ENCODE measurements at places on chromosomes 2 and 18.
A peak's percentile ranks its signal among the peaks of the same experiment; 100 is the strongest.

DNA sequence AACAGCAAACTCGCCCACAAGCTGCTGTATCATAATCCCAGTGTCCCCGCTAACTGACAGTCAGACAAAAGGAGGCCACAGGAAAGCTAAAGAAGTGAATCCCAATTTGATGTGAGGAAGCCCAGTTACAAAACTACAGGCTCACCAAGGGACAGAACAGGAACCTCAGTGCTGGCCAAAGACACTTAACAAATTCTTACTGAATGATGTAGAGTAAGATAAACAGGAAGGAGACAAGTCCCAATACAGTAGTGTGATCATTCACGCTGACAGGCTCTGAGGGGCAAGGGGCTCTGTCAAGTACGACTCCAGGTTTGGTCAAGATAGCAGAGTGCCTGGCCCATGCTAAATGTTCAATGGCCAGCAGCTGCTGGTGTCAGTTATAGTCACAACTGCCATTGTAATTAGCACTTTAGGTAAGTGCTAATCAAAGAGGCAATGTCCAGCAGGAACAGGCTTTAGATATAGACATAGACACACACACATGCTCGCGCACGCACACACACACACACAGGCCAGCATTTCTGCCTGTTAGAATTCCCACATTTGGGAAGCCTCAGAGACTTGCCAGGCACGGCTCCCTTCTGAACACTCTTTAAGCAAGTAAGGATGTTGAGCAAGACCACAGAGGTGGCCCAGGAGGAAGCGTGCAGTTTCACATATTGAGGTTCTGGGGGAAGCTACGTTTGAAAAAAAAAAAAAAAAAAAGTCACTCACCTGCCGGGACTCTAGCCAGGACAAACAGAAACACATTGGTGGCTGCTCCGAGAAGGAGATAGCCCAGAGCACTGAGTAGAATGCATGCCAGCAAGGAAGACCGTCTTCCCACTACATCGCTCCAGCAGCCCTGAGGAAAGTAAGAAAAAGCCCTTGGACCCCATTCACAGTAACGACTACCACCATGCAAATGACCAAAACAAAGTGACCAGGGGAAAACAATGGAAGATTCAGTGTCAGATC, 35.4 kb upstream of the TMEM182 start:
- no peak for DNase-seq

GRCh38 chr2:212269005-212269404, 269.6 kb downstream of the ERBB4 start:
- no peak for DNase-seq

GRCh38 chr2:216436383-216436782, 24.1 kb downstream of the SMARCAL1 start:
- no peak for DNase-seq

DNA sequence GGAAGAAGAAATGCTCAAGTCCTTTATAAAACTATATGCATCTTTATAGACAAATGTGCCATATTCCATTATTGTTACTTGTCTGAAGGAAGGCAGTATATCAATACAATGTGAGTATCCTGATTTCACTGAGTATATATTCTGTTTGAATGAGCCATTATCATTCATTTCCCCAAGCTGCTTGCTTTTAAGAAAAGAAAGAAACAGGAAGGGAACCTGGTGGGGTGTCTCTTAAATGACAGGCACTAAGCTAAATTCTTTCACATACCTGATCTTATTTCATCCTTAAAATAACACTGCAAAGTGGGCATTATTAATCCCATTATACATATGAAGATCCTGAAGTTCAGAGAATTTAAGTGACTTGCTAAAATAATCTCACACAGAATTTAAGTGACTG, 307.9 kb downstream of the SLC8A1 start:
- no peak for DNase-seq

- DNase-seq, result no peak
These were observed 171.3 kb upstream of the OSR1 start for GRCh38 chr2:19529677-19530076.

- no peak for DNase-seq
These were observed 4.4 kb downstream of the KLHL41 start for GRCh38 chr2:169513926-169514325.

- no peak for DNase-seq
These were observed 21.5 kb downstream of the CNOT11 start for GRCh38 chr2:101274142-101274541.

GRCh38 chr18:2672872-2673271, 17.3 kb downstream of the SMCHD1 start:
- DNase-seq, result no peak

DNA sequence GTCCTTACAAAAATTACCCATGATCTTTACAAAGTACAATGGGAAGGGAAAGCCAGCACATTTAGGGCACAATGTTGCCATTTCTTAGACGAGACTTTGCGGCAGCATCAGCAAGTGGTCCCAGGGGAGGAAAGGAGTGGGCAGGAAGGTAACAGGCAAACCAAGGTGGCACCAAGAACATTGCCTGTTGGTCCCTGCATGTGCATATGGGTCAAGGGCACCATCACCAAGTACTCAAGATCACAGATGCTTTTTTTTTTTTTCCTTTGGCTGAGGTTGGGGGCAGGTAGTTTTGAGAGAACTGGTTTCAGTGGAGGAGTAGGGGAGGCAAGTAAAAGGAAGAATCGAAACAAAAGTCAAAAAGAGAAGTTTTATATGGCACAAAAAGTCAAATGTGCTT, 752 bp upstream of the CYTIP start:
- DNase-seq, result no peak

- no peak for DNase-seq
These were observed 456.5 kb upstream of the CWC22 start for GRCh38 chr2:180463608-180464007.

GRCh38 chr2:35871672-35872071, 483.9 kb upstream of the CRIM1 start:
- DNase-seq, result peak; percentile 10

- no peak for DNase-seq
These were observed 49.4 kb downstream of the GATA6 start for GRCh38 chr18:22218835-22219234.

DNA sequence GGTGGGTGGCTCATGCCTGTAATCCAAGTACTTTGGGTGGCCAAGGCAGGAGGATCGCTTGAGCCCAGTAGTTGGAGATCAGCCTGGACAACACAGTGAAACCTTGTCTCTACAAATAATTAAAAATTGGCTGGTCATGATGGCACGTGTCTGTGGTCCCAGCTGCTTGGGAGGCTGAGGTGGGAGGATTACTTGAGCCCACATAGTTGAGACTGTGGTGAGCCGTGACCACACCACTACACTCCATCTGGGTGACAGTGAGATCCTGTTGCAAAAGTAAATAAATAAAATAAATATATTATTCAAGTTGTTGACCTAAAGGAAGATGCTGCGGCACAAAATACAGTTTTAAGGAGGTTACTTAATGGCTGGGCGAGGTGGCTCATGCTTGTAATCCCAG, 72.7 kb downstream of the LAMA3 start:
- DNase-seq, result no peak

DNA sequence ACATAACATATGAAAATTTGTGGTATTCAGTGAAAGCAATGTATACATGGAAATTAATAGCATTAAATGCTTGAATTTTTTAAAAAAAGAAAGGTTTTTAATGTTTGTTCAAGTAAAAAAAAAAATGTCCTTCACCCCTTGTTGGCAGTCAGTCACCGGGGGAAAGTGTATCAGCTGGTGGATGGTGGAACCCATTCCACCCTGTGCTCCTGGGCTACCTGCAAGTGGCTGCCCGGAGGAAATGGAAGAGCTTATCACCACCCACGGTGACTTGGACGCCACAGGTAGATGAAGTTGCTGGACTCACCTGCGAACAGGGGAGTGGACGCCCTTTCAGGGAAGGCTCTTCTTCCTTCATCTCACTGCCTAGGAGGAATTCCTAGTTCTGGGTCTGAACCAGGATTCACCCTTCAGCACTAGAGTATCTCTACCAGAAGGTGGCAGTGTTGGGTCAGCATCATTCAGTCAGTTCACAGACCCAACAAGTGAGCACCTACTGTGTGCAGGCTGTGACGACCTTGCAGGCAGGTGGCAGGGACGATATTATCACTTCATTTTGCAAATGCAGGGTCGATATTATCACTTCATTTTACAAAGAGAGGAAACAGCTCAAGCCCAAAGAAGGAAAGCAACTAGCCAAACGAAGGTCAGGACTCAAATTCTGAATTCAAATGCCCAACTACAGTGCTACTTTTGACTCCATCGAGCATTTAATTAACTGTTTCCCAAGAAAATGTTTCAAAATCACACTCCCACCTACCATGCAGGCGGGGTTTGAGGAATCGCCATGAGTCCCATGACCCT, 35.8 kb downstream of the CIB4 start:
- DNase-seq, result peak; percentile 74

DNA sequence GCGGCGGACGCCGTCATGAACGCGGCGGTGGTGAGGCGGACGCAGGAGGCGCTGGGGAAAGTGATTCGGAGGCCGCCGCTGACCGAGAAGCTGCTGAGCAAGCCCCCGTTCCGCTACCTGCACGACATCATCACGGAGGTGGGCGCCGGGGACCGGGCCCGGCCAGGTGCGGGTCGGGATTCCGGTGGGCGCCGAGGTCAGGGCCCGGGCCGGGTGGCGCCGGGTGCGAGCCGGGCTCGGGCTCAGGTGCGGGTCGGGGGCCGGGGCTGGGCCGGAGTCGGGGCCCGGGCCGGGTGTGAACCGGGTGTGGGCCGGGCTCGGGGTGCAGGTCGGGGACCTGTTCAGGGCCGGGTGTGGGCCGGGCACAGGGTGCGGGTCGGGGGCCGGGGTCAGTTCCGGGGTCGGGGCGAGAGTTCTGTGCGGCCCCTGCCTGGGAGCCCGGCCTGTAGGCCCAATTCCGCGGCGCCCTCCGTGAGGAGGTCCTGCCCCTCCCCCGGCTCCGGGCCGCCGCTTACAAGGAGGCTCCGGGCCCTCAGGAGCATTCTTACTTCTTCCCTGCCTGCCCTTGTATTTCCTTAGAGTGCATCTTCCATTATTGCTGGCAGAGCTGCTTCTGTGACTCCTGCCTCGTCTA, 447 bp downstream of the TRAF3IP1 start:
- peak; percentile 15 for DNase-seq

- no peak for DNase-seq
These were observed 403.3 kb downstream of the METTL4 start for GRCh38 chr18:2168022-2168421.

- DNase-seq, result no peak
These were observed 207.3 kb downstream of the SH3RF3 start for GRCh38 chr2:109336296-109336695.

GRCh38 chr2:180573951-180574350, 406.5 kb upstream of the UBE2E3 start:
- peak; percentile 15 for DNase-seq

DNA sequence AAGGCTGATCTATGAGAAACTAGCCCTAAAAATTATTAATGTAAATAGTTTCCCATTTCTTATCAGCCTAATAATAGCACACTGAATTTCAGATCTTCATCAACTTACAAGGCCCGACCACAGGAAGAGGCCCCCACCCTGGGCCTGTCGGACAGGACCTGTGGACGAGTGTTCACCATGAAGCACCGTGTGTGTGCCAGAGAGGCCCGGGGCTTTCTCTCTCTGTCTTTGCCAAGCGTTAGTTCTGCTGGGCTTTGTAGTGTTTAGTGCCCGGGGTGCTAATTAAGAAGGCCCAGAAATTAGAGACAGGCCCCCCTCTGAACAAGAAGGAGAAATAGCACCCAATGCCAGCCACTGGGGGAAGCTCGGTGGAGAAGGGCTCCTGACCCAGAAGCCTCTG, 265.7 kb downstream of the TWIST2 start:
- DNase-seq, result no peak

DNA sequence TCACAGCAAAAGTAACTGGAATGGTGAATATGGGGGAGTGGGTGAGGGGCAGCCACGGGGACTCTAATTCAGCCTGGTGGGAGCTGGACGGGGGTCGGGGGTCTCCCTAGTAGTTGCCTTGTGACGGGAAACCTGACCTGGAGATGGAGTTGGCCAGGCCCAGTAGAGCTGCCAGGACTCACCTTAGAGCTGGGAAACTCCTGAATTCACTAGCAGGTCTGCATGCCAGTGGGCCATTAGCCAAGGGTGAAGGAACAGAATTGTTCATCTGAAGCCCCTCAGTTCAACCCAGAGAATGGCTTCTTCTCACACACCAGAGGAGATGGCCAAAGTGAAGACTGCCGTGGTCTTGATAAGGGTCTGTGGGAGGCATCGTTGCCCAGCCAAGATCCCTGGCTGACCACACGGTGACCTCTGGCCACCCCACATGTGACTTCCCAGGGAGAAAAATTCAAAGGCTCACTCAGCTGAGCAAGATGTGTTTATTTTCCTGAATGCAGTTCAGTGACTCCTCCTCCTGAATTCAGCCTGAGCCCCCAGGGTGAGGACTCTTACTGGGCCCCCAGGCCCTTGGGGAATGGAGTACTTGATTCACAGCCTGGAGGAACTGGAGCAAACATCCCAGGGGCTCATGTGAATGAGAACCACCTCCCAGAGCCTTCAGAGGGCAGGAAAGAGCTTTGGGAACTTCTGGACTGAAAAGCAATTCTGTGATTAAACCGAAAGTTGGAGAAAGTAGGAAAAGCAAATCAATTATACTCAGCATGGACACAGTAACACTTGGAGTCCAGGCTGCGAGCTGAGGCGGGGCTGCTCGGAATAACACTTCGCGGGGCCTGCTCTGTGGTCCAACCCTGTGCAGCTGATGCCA, 25.2 kb downstream of the MOCOS start:
- no peak for DNase-seq

- DNase-seq, result no peak
These were observed 15.5 kb upstream of the IL1RN start for GRCh38 chr2:113111823-113112287.

GRCh38 chr2:64839844-64840243, 149.4 kb upstream of the SLC1A4 start:
- no peak for DNase-seq

- no peak for DNase-seq
These were observed 5.6 kb downstream of the CROCC2 start for GRCh38 chr2:240911641-240912265.

DNA sequence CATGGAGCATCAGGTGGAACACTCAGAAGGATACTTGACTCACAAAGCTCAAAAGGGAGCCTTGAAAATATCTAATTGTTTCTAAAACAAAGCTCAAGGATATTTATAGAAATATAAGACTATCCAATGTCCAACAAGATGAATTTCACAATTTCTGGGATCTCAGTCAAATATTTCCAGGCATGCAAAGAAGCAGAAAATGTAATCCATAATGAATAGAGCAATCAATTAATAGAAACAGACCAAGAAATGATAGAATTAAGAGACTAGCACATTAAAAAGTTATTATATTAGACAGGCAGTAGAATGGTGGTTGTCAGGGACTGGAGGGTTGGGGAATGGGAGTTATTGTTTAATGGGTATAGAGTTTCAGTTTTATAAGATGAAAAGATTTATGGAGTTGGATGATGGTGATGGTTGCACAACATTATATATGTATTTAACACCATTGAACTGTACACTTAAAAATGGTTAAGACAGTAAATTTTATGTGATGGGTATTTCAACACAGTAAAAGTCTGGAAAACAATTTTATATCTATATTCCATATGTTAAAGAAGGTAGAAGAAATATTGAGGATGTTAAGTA, 189.9 kb upstream of the PIEZO2 start:
- no peak for DNase-seq

GRCh38 chr2:222572264-222572721, 83.6 kb downstream of the FARSB start:
- DNase-seq, result no peak

All from HTR-8/SVneo (cell line).